CD4-positive, alpha-beta T cell treated with Interleukin-6 at 100 ng/mL for 8 hours (primary cell): ENCODE measurements at places on chromosomes 7 and 10.
A peak's percentile ranks its signal among the peaks of the same experiment; 100 is the strongest.

DNA sequence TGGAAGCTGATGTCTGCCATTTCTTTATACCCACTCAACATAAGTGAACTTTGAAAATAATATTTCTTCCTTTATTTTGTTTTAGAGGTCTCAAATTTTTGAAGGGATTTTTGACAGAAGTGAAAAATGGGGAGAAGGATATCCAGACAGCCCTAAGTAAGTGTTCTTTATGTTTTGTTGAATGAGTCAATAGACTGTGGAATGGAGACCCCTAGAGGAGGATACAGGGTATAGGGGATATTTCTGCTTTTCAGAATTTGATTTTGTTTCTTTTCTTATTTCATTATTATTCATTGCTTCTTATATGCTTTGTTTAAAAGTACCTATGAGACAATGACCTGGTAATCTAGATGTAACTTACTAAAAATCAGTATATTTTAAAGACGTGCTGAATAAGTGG is 34.4 kb downstream of the PLEKHA8 start:
- peak; percentile 4 for DNase-seq

- DNase-seq: peak; percentile 6
Measured at GRCh38 chr7:33191340-33191739, 62.0 kb downstream of the BBS9 start.

- no peak for DNase-seq
Measured at GRCh38 chr10:17406036-17406834, 48.2 kb downstream of the ST8SIA6 start.

DNA sequence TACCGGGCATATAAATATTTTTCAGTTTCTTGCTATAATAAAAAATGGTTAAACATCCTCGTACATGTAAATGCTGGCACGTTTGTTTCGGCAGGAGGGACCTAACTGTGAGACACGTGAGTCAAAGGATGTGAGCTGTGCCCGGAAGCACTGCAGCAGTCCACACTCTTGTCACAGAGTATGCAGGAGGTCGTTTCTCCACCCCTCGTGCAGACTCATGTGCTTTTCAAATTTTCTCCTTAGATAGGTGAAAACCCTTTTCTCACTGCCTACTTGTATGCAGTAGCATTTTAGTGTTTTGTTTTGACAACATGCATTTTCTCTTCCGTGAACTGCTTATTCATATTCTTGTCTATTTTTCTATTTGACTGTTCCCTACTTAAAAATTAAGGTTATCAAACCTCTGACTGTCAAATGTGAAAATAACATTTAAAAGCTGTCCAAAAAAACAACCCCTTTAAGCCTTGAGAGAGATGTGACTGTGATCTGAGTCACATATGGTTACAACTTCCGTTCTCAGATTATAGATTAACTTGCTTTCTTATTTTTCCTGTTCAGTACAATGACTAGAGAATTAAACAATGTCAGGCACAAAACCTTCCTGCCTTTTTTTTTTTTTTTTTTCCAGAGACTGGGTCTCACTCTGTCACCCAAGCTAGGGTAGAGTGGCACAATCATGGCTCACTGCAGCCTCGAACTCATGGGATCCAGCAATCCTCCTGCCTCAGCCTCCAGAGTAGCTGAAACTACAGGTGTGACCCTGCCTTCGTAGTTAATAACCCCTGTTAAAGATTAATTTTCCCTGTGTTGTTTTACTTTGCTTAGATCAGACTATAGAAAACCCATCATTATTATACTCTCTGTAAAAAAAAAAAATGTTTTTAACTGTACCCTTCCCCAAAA is 45.1 kb downstream of the DPY19L1 start:
- DNase-seq: peak; percentile 59

- no peak for DNase-seq
Measured at GRCh38 chr7:30931161-30931928, 19.7 kb downstream of the AQP1 start.
